ENCODE measurements at places on chromosomes 1 and 21.

DNA sequence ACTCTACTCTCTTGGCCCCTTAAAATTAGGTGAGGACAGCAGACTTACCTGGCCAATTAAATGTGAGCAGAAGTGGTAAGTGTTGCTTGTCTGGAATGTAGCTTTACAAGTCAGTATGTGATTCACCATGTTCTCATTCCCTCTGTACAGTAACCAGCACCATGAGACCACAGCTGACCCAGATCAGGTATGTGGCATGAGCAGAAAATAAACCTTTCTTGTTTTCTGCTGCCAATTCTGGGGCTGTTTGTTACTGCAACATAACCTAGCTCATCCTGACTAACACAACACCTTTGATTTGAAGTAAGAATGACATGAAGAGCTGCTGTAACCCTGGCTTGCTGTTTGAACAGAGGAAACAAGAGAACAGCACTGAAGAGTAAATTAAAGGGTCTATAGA is 24.9 kb downstream of the ITPKB start:
- no peak for DNase-seq

- DNase-seq: no peak
Observed at GRCh38 chr1:79614106-79614505, 607.6 kb upstream of the ADGRL4 start.

DNA sequence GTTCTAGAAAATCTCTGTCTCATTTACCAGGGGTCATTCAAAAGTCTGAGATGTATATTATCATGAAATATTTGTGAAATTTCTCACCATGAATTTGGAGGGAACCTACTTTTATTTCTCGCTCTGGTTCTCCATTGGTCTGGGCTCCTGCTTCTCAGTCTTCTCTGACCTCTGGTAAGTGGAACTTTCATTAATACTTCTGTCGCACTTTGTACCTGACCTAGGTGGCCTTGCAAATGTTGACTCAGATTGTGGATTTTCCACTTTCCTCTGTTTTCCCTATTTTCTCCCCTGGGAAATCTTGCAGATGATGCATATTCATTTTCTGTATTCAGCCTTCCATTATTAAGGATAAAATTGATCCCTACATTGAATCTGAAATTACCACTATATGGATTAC is 53.2 kb downstream of the LRIG2 start:
- no peak for DNase-seq

GRCh38 chr1:67890857-67891256 is 57.6 kb upstream of the GNG12 start:
- no peak for DNase-seq

DNA sequence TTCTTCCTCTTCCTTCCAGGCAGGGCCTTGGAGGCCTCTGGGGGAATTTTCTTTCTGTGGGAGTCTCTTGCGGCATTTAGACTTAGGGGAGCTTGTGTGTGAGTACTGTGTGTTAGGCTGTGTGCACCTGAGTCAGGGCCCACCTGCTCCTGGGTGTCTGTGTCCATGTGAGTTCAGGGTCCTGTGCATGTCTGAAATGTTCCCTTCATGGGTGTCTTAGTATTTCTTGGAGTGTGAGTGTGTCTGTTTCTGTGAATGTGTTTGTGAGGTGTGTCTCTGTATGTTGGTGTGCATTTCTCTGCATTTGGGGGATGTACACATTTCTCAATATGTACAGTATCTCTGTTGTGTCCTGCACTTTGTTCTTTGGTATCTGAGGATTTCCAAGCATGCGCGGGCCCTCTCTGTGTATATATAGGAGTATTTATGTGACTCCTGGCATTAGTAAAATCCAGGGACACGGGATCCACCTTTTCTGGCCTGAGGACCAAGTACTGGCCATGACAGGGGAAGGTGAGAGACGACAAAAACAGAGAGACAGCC is 2.4 kb downstream of the TFAP2E start:
- no peak for DNase-seq

GRCh38 chr1:100536031-100536430 is 1.9 kb upstream of the GPR88 start:
- no peak for DNase-seq

DNA sequence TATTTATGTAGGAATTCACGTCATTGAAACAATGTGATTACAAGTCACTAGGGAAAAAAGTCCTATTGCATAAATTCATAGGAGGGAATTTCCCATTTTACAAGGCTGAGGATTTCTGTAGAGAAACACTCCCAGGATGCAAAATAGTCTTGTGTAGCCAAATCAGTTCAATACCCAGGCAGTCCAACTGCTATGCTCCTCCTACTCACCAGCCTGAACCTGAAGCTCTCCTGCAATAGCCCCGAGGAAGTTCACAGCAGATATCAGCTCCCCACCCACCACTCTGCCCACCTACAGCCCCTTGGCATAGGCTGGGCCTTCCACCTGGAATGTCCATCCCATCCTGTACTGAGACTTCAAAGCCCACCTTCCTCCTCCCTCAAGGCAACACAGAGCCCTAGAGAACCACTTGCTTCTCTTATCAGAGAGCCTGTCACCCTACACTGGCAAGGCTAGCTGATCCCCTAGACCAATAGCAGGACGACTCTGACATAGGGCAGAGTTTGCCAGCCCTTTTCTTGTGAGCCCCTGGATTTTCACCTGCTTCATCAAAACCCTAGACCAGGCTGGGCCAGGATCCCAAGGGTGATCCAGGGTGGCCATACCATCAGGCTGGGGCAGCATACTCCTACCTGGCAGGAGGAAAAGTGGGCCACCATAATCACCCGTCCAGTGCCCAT is 1.5 kb downstream of the LSS start:
- peak; percentile 54 for DNase-seq

- DNase-seq: no peak
Observed at GRCh38 chr1:73611681-73612080, 586.3 kb downstream of the LRRIQ3 start.

GRCh38 chr1:12201352-12202189 is 28.3 kb upstream of the VPS13D start:
- no peak for DNase-seq

DNA sequence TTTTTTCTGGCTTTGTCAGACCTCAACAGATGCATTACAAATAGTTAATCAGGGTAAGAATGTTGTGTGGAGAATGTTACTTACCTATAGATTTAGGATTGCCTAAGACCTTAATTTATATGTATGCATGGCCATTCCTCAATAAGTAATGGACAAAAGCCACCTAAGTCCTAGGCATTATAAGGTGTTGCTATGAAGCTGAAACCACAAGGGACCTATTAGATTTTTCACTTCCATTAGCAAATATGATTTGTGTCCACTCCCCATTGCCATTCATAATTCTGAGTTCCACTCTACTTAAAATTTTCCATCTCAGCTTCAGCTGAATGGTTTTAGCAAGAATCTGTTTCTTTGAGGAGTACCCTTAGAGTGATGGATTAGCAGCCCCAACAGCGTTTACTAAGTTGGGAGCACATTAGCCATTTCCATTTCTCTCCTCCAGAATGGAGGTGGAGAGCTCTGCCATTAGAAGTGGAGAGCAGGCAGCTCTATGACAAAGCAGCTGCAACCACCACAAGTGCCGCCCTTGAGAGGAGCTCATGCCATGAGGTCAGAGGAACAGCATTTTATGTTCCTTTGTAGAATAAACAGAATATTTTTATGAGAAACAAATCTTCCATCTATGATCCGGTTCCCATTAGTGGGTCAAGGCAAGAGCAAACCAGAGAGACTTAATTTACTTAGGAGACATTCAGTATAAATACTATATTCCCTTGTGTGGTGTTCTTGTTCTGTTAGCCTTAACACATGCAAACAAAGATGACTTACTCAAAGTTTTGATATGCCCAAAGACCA is 28.9 kb upstream of the C1orf87 start:
- DNase-seq: no peak

- no peak for DNase-seq
Observed at GRCh38 chr1:244779410-244779809, 56.0 kb upstream of the COX20 start.

DNA sequence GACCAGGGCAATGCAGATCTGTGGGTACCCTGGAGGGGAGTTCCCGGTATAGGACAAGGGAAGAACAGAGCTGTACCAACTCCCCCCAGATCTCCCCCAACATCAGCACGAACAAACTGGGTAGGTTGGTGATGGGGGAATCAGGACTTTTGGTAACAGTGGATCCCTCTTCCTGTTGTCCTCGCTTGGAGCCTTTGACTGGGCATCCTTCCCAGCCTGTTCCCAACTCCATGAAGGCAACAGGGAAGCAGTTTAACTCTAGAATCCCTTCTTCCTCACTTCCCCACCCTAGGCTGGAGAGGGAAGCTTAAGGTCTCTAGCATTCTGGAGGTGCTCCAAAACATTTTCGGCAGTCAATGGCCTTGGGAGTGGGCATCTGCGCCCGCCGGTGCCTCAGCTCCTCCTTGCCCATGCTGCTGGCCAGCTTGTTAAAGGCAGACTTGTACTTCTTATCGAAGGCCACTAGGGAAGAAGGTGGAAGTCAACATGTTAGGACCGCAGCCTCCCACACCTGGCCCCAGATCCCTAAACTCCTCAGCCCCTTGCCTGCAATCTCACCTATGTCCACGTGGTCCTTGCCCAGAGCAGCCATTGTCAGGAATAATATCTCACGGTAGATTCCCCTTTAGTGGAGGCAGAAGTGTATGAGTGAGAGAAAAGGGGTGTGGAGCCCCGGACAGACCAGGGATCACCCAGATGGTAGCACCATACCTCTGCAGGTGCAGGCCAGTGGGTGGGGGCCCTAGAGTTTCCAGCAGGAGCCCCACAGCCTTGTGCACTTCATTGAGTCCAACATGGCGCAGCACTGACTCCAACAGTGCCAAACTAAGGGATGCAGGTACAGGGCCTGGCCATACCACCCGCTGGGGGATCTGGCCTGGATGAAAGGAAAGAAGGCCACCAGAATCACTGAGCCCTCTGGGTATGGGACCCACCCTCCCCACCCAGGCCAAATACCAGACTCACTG is 7.5 kb upstream of the GATAD2B start:
- DNase-seq: no peak

GRCh38 chr21:15564907-15565306 is 164.9 kb upstream of the USP25 start:
- no peak for DNase-seq

GRCh38 chr1:228299211-228299610 is 91.4 kb downstream of the OBSCN start:
- no peak for DNase-seq

- no peak for DNase-seq
Observed at GRCh38 chr1:90718411-90719329, 1.6 kb upstream of the BARHL2 start.

- DNase-seq: no peak
Observed at GRCh38 chr1:118487932-118488331, 302.9 kb upstream of the SPAG17 start.

GRCh38 chr21:20250337-20250736 is 747.9 kb upstream of the NCAM2 start:
- DNase-seq: no peak

DNA sequence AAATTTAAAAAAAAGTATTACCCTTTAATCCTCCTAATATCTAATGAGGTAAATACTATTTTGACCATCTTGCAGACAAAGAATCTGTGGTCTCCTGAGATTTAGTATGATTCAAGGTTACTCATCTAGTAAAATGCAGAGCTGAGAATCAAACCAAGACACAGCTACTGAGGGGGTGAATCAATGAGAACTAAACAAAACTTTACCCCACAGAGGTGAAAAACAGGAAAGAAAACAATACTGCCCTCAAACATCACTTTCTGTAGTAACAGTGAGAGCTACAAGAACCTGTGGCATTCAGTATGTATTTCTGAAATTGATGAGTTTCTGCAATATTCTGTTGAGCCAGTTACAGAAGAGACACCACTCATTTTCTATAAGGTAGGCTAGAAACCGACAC is 85.1 kb downstream of the JAK1 start:
- no peak for DNase-seq

DNA sequence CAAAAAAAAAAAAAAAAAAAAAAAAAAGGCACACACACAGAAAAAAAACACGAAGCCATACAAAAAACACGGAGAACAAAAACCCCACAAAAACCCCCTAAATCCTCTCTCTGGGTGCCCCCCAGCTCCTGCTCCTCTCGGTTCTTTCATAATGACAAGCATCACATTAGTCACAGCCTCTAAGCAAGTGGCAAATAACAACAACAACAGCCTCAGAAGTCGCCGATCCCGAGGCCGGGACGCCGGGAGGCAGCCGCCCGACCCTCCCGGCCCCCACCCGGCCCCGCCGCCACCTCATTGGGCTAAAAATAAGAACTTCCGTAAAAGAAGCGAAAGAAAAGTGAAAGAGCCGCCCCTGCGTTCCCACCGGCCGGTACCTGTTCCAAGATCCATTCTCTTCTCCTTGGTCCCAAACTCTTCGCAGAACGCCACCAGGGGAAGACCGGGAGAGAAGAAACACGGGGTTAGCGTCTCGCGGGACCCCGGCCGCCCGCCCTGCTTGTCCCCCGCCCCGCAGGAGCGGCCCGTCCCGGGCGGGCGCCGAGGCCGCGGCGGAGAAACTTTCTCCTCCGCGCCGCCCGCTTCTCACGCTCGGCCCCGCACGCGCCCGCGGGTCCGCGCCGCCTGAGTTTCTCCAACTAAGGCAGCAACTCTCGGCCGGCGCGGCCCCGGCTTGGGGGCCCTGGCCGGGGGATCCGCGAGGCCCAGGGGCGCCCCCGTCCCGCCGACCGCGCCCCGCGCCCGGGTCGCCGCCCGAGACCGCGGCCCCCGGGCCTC is 102.8 kb downstream of the CASZ1 start:
- no peak for DNase-seq

DNA sequence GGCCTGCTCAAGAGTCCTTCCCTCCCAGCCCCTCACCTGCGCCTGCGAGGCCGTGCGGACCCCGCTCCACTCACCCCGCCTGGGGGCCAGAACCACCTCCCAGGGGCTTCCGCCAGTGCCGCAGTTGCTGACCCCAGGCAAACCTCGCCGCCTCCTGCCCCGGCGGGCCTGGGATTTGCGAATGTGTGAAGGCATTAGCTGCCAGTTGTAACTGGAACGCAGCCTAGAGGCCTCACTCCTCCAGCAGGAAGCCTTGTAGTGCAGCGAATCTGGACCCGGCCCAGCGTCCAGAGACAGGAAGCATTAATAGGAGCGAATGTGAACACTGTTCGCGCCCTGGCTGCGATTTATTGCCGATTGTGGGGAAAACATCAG is 140.9 kb upstream of the ARHGEF16 start:
- no peak for DNase-seq

- no peak for DNase-seq
Observed at GRCh38 chr1:173205146-173206051, 1.7 kb downstream of the TNFSF4 start.

GRCh38 chr1:117341123-117341522 is 26.1 kb upstream of the MAN1A2 start:
- no peak for DNase-seq

GRCh38 chr1:186765446-186765845 is 63.3 kb upstream of the PLA2G4A start:
- no peak for DNase-seq

- DNase-seq: no peak
Observed at GRCh38 chr1:187943606-187944403, 1115.1 kb downstream of the PLA2G4A start.

GRCh38 chr21:34546542-34546941 is 34.5 kb upstream of the KCNE1 start:
- no peak for DNase-seq
